ENCODE measurements at places on chromosomes 4 and X. TPM values are rescaled to one million over a fixed set of nuclear protein-coding genes. Genes with fewer than 3 reads are reported as not detected.

- no peak for DNase-seq
Observed at GRCh38 chr4:48012824-48013223, 3.7 kb downstream of the CNGA1 start.

- no peak for DNase-seq
Observed at GRCh38 chrX:103586314-103586646, 965 bp downstream of the TCEAL4 start.

DNA sequence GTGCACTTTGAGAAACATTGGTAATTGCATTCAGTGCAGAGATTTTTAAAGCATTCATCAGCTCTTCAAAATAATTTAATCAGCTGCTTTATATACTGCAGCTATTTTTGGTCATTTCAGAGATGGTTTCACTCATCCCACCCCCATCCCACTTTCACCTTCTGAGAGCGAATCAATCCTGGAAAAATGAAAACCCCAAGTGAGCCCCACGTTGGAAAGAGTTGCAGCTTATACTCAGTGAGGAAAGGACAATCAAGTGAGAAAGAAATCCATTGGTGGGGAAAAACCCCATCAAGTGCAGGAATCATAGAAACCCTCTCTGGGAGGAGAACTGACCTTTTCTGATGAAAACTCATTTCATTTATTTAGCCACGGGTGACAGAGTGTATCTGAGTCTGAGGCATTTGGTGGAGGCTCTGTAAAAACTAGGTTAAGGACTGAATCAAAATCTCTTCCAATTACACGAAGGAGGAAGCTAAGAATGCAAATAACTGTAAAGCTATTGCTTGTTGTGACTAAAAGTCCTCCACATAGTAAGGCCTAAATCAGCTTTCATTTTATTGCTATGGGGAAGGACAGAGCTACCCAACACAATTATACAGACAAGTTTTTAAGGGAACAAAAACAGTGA lies 240.4 kb upstream of the PGRMC2 start:
- DNase-seq, result no peak

DNA sequence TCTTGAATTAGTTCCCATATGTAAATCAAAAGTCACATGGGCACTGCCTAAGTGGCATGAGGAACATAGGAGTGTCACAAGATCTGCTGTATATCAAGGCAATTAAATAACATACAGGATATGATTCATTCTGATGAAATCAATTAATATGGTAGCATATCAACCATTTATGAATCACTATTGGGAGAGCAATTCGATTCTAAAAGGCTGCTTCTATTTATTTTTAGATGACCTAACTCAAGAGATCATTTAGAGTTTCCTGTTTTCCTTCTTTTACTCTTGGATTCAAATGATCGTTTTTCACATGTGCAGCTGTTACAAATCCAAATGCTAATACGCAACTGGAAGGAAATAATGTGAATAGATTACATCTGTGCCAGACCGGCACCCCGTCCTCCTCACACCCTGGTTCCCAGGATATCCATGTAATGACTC lies 81.9 kb downstream of the HCCS start:
- DNase-seq, result no peak

The POF1B gene
- total RNA-seq, result not detected
